ENCODE measurements at places on chromosomes 3 and 15.

DNA sequence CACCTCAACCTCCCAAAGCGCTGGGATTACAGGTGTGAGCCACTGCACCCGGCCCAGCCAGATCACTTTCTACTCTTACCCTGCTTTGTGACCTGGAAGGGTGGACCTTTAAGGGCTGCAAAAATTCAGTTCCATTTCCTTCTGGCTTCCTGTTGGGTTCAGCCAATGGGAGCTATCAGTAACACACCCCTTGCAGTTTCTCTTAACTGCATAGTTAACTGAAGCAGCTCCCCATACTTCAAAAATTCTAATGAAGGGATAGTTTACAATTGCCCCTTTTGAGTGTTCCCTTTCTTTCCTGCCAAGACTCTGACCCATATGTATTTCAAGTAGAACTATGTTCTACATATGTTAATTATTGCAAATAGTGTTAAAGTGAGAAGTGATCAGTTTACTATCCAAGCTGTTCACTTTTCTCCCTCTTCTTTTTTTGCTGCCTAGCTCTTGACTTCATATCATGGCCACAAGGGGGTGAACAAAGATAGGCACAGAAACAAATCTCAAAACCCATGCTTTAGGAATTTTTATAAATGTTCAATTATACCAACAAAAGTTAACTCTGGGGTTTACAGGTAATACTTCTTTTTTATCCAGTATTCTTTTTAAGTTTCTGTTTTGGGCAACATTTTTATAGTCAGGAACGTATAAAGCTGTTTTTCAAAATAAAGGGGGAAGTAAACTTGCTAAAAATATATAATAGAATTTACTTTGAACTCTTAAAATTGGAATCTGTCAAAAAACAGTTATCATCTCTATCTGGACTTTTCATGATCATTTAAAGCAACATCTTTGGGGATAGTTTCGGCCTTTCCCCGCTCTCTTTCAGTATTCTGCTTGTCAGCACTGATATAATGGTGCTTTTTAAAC is 8.1 kb downstream of the PGBD4 start:
- DNase-seq = peak; percentile 39

- DNase-seq = no peak
Measured at GRCh38 chr3:22216601-22217000, 465.6 kb upstream of the ZNF385D start.

GRCh38 chr3:94162700-94163099 is 99.8 kb downstream of the NSUN3 start:
- no peak for DNase-seq

DNA sequence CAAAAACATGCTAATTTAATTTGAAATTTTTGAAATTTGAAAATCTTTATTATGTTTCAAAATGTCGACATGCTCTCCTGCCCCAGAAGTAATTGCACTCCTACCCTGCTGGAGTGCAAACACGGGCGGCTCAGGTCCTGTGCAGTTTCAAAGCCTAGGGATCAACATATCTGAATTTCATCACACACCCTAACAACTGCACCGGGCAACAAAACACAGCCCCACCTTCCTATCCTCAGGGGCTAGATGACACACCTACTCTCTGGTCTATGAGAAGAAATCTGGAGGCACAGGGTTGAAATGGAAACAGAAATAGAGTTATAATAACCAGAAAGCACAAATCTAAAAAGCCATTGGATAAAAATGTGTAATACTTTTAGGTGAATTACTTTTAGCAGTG is 61.4 kb downstream of the BFSP2 start:
- no peak for DNase-seq

DNA sequence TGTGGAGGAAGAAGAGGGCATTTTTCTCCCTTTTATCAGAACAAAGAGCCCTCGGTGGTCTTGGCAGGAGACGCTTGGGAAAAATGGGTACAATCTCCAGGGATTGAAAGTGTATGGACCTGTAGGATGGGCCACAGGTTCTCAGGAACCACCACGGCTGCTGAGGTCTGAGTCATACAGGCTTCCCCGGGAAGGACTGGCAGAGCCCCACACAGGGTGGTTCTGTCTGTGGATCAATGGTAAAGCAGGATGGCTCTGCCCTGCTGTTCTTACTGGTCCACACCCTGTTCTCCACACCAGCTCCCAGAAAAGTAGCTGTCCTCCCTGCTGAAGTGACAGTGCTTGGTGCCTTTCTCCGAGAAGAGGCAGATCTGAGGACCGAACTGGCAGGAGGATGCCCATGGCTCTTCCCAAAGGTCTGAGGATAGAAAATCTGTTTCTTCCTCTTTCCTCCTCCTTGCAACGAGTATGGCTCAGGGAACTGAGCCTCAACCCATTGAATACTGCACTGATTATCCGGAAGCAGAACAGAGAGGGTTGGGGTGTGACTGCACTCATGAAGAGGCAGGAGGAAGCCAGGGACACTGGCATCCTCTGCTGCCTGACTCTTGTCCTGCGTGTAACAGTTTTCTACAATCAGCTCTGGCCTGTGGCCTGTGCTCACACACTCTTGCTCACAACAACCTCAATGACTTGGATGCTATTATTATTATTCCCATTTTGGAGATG is 39.0 kb downstream of the KIF9 start:
- no peak for DNase-seq

GRCh38 chr15:91307601-91308000 is 207.5 kb downstream of the SV2B start:
- peak; percentile 91 for DNase-seq

Measured in brain (organoid and tissue), 16 donors.